ENCODE measurements at places on chromosomes 5 and 9. TPM values are rescaled to one million over a fixed set of nuclear protein-coding genes. Genes with fewer than 3 reads are reported as not detected.
A peak's percentile ranks its signal among the peaks of the same experiment; 100 is the strongest.

DNA sequence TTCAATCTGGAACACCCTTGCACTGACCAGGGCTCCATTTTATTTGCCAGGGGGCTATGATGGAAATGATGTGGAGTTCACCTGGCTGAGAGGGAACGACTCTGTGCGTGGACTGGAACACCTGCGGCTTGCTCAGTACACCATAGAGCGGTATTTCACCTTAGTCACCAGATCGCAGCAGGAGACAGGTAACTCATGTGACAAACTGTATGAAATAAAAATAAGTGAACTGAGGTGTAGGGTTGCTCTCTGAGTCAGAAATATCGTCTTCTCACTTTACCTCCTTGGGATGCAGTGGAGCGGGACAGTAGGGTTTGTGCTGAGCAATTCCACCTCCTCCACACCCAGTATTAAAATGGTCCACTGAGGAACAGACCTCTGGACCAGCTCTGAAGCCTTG lies 22.1 kb downstream of the GABRP start:
- peaks cover 52% of the 10 kb centered on the region for H3K27me3 ChIP-seq
- H3K4me3 ChIP-seq: no peak overlapping the region
- DNase-seq: no peak
- H3K27ac ChIP-seq: no peak overlapping the region
- no peaks in the 10 kb centered on the region for H3K36me3 ChIP-seq

DNA sequence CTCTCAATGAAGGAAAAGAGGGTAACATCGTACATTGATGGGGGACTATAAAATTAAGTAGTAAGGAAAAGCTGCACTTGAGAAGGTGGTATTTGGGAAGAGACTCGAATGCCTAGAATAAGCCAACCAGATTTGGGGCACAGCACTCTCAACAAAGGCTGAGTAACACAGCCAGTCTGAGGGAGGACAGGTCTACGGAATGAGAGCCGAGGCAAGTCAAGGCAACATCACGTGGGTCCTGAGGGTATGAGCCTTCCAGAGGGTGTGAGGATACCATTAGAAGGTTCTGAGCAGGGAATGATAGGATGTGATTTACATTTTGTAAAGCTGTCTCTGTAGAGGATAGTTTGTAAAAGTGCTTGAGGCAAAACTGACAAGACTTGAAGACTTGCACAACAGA lies 434.1 kb downstream of the RAB3C start:
- no peak overlapping the region for H3K4me3 ChIP-seq
- H3K27me3 ChIP-seq: no peaks in the 10 kb centered on the region
- no peak overlapping the region for H3K27ac ChIP-seq
- H3K36me3 ChIP-seq: peaks cover 22% of the 10 kb centered on the region
- no peak for DNase-seq

- H3K27me3 ChIP-seq: no peaks in the 10 kb centered on the region
- H3K27ac ChIP-seq: no peak overlapping the region
- H3K4me1 ChIP-seq: no peaks in the 10 kb centered on the region
- no peaks in the 10 kb centered on the region for H3K36me3 ChIP-seq
- no peak overlapping the region for H3K4me3 ChIP-seq
Observed at GRCh38 chr9:119526698-119527097, 157.5 kb upstream of the BRINP1 start.

DNA sequence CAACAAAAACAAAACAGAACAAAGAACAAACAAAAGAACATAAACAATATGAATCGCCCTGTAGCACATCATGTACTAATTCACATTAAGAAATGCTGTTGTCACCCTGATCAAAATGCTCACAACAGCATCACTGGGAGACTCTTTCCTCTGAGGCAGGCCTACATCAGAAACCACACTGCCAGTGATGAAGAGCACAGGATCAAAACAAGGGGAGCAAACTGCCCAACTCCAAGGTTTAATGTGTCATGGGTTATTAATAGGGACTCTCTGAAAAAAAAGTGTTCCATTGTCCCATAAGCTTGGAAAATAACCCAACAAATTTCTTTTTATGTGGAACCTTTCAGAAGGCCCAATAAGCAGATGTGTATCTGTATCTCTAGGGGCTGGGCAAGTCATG lies 74.2 kb downstream of the PTPN3 start:
- H3K36me3 ChIP-seq: peaks cover 10% of the 10 kb centered on the region
- no peak overlapping the region for H3K27ac ChIP-seq
- H3K27me3 ChIP-seq: no peaks in the 10 kb centered on the region
- no peak overlapping the region for H3K4me3 ChIP-seq
- DNase-seq: no peak

DNA sequence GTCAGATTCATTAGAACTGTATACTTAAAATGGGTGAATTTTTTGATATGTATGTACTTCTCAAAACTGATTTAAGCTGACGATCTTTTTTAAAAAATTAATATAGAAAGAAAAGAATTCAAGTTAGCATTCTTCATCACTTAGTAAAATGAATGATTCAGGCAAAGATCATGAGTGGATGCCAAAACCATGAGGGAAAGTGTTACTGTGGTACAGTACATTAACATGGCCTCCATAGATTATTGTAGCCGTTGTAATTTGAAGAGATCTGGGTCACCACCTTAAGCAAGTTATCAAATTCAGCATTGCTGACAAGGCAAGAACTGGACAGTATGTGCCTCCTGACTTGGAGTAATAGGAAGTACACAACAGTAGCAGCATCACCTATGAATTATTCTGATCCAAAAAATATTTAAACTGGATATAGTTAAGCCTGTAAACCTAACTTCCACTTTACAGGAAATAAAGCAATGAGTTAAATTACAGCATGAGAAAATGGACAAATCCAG lies 29.7 kb downstream of the C9orf85 start:
- DNase-seq: no peak
- no peaks in the 10 kb centered on the region for H3K27me3 ChIP-seq
- H3K36me3 ChIP-seq: peaks cover 3% of the 10 kb centered on the region
- H3K4me1 ChIP-seq: peaks cover 26% of the 10 kb centered on the region
- H3K4me3 ChIP-seq: no peak overlapping the region

DNA sequence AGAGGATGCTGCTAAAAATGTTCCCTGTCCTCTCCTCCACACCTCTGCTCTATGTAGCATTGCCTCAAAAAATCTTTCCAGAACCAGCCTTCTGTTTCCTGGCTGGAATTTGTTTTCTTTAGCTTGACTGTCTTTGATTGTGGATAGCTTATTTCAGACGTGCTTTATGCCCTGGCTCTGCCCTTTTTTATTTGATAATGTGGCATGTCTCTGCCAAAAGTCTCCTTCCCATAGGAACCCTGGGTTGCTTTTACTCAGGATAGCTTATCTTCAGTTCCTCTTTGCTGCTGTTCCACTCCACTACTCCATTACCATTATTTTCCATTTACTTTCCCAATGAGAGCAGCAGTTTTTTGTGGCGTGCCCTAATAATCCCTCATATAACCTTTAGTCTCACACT lies 885 bp upstream of the TMEM252 start:
- H3K4me1 ChIP-seq: no peaks in the 10 kb centered on the region
- H3K4me3 ChIP-seq: no peak overlapping the region
- no peak for DNase-seq
- H3K27me3 ChIP-seq: no peaks in the 10 kb centered on the region

- peak; percentile 90 for DNase-seq
- H3K27me3 ChIP-seq: peaks cover 7% of the 10 kb centered on the region
- H3K36me3 ChIP-seq: peaks cover under 1% of the 10 kb centered on the region
- peaks cover 54% of the 10 kb centered on the region for H3K4me1 ChIP-seq
- peak overlapping the region; percentile 73 for H3K4me3 ChIP-seq
Observed at GRCh38 chr5:73437101-73437776, 11.3 kb downstream of the FOXD1 start.

DNA sequence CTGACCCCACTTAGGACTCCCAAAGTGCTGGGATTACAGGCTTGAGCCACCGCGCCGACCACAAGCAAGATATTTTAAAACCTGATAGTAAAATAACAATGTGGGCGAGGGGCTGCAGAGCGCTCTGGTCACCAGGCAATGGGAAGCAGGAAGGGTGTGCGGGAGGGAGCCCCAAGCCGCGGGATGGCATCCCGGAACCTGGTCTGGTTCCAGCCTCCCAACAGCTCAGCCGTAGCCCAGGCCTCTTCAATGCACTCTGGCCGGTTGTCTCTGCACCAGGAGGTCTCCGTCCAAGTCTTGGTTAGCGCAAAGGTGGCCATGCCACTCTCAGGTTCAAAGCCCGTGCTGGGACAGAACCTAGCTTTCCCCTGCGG lies 694 bp upstream of the UAP1L1 start:
- peak overlapping the region; percentile 68 for H3K4me3 ChIP-seq
- no peak overlapping the region for H3K27ac ChIP-seq
- no peaks in the 10 kb centered on the region for H3K27me3 ChIP-seq
- H3K36me3 ChIP-seq: no peaks in the 10 kb centered on the region

DNA sequence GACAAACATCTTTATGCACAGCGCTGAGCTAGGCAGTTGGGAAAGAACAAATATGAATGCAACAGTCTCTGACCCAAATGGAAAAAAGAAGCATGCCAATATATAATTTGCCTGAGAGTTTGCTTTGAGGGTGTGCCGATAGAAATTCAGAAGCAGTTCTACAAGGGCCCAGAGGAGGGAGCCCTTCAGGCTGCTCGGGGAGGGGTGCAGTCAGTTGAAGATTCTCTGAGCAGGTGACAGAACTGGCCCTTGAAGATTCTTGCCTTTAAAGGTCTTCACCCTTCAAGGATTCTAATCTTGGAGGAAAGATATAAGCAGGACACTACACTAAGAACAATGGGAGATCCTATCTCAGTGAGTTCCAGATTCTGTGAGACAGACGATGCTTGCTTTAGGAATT lies 3.7 kb upstream of the PAPPA start:
- H3K27ac ChIP-seq: no peak overlapping the region
- peaks cover 43% of the 10 kb centered on the region for H3K4me1 ChIP-seq
- H3K36me3 ChIP-seq: no peaks in the 10 kb centered on the region
- no peaks in the 10 kb centered on the region for H3K27me3 ChIP-seq
- no peak for DNase-seq

GRCh38 chr9:92723299-92723625 lies 41.4 kb downstream of the BICD2 start:
- H3K36me3 ChIP-seq: peaks cover 27% of the 10 kb centered on the region
- H3K4me3 ChIP-seq: no peak overlapping the region
- no peak overlapping the region for H3K27ac ChIP-seq
- H3K4me1 ChIP-seq: peaks cover 11% of the 10 kb centered on the region

DNA sequence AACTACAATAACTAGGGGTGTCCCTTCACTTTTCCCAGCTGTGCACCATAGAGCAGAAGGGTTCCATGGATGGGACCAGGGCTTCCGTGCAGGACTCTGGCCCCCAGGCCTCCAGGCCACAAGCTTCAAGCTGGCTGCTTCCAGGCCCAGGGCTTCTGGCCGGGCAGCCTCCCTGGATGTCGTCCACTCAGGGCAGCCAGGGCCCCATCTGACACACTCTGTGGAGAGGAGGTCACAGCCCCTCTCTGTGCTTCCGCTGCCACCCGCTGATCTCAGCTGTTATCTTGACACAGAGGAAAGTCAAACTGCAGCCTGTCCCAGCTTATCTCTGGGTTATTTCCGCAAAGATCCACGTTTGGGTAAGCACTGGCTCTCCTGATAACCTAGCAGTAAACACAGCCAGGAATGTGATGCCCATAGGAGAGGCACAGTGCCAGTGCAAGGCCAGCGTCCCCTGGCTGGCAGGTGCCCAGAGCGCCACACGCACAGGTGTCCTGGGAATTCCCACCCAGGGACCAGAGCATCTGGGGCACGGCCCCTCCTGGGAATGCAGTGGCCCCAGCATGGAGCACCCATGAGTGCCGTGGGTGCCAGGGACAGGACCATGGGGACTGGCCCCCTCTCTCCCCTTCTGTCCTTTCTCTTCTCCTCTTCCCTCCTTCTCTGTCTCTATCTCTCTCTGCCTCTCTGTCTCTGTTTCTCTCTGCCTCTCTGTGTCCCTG lies 15.6 kb upstream of the SLC6A19 start:
- no peak overlapping the region for H3K4me3 ChIP-seq
- no peaks in the 10 kb centered on the region for H3K36me3 ChIP-seq
- no peak for DNase-seq
- peaks cover 21% of the 10 kb centered on the region for H3K27me3 ChIP-seq
- H3K4me1 ChIP-seq: no peaks in the 10 kb centered on the region

DNA sequence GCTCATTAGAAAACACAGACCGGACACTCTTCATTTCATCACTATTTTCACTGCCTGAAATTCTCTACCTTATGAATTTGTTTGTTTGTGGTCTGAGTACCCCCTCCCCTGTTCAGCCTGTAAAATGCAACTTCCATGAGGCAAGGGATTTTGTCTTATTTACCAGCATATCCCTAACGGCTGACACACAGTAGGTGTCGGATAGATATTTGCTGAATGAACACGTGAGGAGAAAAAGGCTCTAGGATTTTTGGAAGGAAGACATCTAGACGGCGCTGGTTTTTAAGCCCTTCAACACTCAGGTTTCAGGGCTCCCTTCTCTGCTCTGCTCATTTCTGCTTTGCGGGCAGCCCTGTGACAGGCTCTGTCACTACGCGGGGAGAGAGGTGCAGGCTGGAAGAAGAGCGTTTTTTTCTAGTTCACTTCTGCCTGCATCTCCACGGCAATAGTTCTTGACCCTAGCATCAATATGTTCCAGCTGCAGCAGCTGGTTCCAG lies 41.0 kb downstream of the KCNMB1 start:
- H3K4me1 ChIP-seq: peaks cover 7% of the 10 kb centered on the region
- no peak overlapping the region for H3K4me3 ChIP-seq
- H3K36me3 ChIP-seq: no peaks in the 10 kb centered on the region
- no peak for DNase-seq

GRCh38 chr5:124289130-124289529 lies 457.3 kb downstream of the ZNF608 start:
- peaks cover 3% of the 10 kb centered on the region for H3K4me1 ChIP-seq
- DNase-seq: no peak
- no peak overlapping the region for H3K4me3 ChIP-seq
- no peak overlapping the region for H3K27ac ChIP-seq
- H3K27me3 ChIP-seq: peaks cover 23% of the 10 kb centered on the region

DNA sequence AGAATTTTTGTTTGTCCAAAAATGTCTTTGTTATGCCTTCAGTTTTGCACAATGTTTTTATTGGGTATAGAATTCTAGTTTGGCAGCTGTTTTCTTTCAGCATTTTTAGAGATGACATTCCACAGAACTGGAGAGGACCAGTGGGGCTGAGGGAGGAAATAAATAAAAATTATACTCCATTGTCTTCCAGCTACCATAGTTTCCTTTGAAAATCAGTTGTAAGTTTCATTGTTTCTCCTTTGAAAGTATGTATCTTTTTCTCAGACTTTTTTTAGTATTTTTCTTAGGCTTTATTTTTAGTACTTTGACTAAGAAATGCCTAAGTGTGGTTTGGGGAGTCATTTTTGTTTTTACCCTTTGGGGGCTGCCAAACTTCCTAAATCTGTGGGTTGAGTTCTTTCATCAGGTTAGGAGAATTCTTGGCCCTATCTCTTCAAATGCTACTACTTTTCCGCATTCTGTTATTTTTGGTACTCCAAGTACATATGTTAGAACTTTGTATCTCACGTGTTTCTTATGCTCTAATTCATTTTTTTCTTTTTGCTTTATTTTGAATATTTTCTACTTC lies 15.2 kb upstream of the FBLL1 start:
- peaks cover 85% of the 10 kb centered on the region for H3K36me3 ChIP-seq
- no peaks in the 10 kb centered on the region for H3K4me1 ChIP-seq
- no peak overlapping the region for H3K4me3 ChIP-seq
- H3K27me3 ChIP-seq: no peaks in the 10 kb centered on the region
- no peak for DNase-seq
- no peak overlapping the region for H3K27ac ChIP-seq

HRH2 gene
- not detected for total RNA-seq

HAVCR1 gene
- not detected for total RNA-seq

GARNL3 gene
- total RNA-seq: 6.0 TPM

CTSV gene
- total RNA-seq: 0.21 TPM

ADRA1B gene
- 4.0 TPM for total RNA-seq

SPATA31E1 gene
- total RNA-seq: not detected

SPTLC1 gene
- total RNA-seq: 90.7 TPM

LCN9 gene
- total RNA-seq: not detected

TNFSF15 gene
- total RNA-seq: 0.73 TPM

ZNF883 gene
- total RNA-seq: 7.3 TPM

PCDHA10 gene
- 6.1 TPM for total RNA-seq

PCDHGA3 gene
- not detected for total RNA-seq

OGN gene
- total RNA-seq: 3.9 TPM

Data from osteocyte (in vitro differentiated cells).